Brain microvascular endothelial cell (primary cell): ENCODE measurements at places on chromosomes 7 and 10.

DNA sequence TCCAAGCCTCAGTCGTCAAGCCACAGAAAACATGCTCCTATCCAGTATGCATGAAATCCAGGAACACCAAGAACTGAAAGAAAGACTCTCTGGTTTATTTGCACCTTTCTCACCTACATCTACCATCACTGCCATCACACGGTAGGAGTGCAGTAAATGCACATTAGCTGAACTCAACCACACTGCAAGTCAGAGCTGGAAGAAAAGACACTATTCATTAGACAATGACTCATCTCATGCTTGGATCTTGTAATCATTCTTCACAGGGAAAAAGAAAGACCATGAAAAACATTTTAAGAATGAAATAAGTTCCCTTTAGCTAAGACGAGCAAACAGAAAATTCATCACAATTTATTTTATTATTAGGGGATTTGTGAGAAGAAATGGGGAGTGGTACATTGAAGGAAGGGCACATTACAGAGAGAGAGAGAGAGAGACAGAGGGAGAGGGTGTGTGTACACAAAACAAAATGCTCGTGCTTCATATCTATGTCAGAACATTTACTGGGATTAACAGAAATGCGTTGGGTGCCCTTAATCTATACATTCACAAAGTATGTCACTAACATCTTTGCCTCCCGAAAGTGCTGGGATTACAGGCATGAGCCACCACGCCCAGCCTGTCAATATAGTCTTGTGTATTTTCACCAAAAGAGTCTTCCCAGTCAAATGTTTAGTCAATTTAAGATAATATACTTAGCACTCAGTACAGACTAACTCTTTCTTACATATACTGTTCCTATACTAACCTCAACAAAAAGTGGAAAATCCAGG lies 324.9 kb downstream of the PARD3 start:
- peak; percentile 44 for DNase-seq

- DNase-seq, result no peak
Observed at GRCh38 chr7:70143075-70144044, 545.1 kb downstream of the AUTS2 start.

GRCh38 chr7:104206841-104207240 lies 972 bp downstream of the ORC5 start:
- no peak for DNase-seq

DNA sequence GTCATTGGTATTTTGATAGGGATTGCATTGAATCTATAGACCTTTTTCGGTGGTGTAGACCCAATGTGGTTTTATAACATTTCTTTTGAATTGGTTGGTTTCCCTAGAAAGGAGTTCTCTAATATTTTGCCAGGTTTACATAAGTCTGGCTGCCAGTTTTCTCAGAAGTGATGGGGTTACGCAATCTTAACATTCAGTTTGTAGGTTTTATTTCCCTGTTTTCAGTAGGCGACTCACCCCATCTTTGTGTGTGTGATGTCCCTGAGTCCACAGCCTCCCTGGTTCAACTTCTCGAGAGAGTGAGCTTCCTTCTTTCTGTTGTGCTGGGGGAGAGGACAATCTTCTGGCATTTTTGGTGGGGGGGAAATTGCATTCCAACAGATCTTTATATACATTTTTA lies 9.6 kb upstream of the KIF5B start:
- peak; percentile 47 for DNase-seq

DNA sequence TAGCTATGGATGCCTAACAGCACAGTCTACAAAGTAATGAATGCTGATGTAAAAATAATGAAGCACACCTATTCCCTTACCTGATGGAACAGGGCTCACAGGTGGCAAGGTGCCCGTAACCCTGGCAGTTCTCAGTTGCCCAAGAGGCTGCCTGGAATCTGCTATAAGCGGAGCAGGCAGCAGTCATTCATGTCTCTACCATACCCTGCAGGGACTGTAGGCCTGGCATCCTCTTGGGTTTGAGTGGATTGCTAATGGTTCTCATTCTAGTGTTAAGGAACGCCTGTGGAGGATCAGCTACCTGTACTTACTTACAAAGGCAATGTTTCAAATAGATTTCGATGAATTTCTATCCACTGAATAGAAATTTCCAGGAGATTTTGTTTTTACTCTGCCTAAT lies 38.4 kb downstream of the BAIAP2L1 start:
- no peak for DNase-seq

DNA sequence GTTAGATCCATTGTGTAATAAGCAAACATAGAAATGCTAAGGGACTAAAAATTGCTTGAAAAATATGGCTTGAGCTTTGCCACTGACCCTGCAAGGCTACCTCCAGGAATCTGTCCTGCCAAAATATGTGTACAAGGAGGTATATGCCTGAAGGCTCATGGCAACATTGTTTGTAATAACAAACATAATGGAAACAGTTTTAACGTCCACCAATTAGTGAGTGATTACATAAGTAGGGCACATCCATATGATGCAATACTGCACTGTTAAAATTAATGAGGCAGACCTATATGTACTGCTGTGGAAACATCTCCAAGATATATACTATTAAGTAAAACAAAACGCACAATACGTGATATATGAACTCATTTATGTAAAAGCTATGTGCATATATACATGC lies 13.1 kb upstream of the GOT1 start:
- no peak for DNase-seq

DNA sequence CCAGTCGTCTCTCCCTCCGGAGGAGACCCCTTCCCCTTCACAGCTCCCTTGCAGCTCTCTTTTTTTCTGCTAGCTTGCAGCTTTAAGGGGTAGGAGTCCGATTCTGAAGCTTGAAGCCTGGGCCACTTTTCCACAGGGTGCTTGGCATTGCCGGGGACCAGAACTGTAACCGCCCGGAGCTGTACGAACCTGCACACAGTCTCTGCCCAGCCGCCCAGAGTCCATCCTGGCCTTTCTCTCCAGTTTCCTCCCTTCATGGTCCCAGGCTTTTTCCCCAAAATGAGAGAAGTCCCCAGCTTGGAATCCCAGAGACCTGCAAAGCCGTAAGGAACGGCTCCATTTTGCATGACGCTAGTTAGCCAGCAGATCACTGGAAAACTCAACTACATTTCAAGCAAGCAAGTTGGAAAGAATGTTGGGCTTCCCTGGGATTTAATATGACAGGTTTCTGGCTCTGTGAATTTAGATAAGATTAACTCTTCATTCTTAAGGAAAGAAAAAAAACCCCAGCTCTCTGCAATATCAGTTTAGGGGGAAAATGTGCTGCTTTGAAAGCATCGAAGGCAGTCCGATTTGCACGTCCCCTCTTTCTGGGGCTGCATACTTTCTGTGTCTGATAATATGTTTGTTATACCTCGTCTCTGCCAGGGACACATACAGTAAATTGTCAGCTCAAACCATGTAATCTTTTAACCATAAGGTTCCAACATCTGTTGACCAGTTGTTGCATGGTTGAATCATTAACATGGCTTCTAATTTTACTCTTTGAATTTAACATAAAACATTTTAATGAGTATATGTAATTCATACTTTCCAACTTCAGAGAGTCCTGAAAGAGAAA lies 190.0 kb upstream of the LYZL2 start:
- no peak for DNase-seq

- no peak for DNase-seq
Observed at GRCh38 chr7:1690359-1690958, 20.4 kb downstream of the ELFN1 start.

DNA sequence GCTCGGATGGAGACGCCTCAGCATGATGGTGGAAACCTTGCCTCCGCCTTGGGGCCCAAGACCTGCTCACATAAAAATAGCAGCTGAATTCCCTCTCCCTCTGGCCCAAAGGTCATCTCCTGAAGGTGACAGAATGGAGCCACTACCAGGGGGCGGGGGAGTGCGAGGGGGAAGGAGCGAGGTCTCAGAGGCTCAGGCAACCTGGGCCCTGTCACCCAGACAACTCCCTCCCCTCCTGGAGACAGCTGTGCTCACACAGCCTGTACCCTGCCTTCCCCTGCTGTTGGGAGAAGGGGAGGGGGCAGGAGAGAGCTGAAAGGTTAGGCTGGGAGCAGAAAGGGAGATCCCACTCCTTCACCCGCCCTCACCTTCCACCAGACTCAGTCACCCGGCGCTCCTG lies 173.0 kb upstream of the RHEB start:
- no peak for DNase-seq

GRCh38 chr10:51685768-51686167 lies 13.6 kb downstream of the CSTF2T start:
- DNase-seq, result no peak

DNA sequence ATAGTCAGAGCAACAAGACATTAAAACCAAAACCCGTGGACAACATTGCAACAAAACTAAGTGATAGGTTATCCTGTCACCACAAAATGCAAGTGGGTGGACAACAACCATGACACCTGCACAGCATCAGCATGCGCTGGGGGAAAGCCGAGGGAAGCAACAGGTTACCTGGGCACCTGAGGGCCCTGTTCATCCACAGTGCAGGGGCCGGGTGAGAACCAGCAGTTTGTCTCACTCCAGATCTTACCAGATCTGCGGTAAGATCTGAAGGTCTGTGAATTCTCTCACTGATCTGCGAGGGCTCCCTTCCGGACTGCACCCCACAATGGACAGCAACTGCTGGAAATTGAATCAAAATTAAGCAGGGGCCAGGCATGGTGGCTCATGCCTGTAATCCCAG lies 30.5 kb upstream of the GRID1 start:
- DNase-seq, result no peak

DNA sequence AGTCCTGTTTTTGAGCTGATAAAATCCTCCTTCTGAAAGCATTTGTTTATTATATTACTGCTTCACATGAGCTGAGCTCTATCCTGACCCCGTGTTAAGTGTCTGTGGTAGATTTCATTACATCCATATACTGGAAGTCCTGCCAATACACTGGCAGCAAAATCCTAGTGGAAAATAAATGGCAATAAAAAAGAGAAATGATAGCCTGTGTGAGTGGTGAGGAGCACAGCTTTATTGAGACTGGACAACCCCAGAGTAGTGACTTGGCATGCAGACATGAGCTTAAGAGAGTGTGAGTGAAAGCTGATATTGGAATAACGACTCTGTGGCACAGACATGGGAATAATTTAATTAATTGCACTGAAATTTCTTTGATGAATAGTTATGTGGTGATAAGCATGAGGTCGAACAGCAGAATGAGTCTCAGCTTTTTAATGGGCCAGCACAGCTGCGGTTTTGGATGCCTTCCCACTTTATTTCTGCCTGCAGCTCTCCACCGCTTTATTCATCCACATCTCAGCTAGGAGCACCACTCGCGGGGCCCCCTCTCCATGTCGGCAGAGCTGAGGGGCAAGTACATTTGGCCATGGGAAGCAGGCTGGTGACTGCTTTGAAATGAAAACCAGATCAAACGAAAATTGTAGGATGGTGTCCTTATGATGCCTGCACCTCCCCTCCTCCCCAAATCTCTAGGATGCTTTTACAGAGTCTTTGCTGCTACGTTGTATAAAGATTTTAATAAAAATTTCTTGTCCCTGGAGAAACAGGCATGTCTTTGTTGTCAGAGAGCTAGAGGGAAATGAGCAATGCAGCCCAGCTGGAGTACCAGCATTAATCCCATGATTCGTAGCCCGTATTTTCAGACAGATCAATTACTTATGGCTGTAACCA lies 494.3 kb downstream of the AUTS2 start:
- no peak for DNase-seq

- DNase-seq, result no peak
Observed at GRCh38 chr10:72783410-72783833, 91.5 kb downstream of the MCU start.

GRCh38 chr10:5515948-5516761 lies 8.6 kb upstream of the CALML3 start:
- no peak for DNase-seq
